A549 treated with ZK216348 at 1 μM for 4 hours (cell line): ENCODE measurements at places on chromosomes 2 and 18. TPM values are rescaled to one million over a fixed set of nuclear protein-coding genes. Genes with fewer than 3 reads are reported as not detected.

The IL37 gene
- total RNA-seq = not detected in 5 replicates

The PFN4 gene
- total RNA-seq = 1.0 to 1.3 TPM (median 1.1 TPM) in 5 replicates

The CHST9 gene
- total RNA-seq = not detected in 5 replicates

The CYS1 gene
- total RNA-seq = 1.2 to 1.8 TPM (median 1.4 TPM) in 5 replicates

The GALM gene
- total RNA-seq = 14.4 to 17.4 TPM (median 17.0 TPM) in 5 replicates

The REG3A gene
- total RNA-seq = not detected in 5 replicates

The ANKRD62 gene
- not detected in 5 replicates for total RNA-seq

The ME2 gene
- total RNA-seq = 31.8 to 42.9 TPM (median 34.9 TPM) in 5 replicates

The PLGLB2 gene
- 0.36 to 0.42 TPM in 2 of 5 replicates, not detected in the others for total RNA-seq

The CCDC148 gene
- 0.17 to 0.81 TPM (median 0.40 TPM) in 4 of 5 replicates, not detected in the other for total RNA-seq

The ADAM23 gene
- 9.1 to 12.6 TPM (median 10.1 TPM) in 5 replicates for total RNA-seq

The PER2 gene
- 3.8 to 6.2 TPM (median 5.7 TPM) in 5 replicates for total RNA-seq

The GPR17 gene
- total RNA-seq = 0.19 TPM in 1 of 5 replicates, not detected in the others

The CHAC2 gene
- 10.0 to 14.9 TPM (median 11.5 TPM) in 5 replicates for total RNA-seq

The PLEK gene
- total RNA-seq = not detected in 5 replicates

The MTHFD2 gene
- 141 to 176 TPM (median 144 TPM) in 5 replicates for total RNA-seq

The CFAP210 gene
- total RNA-seq = 0.13 to 0.89 TPM (median 0.41 TPM) in 5 replicates

The SULT1C4 gene
- 0.27 TPM in 1 of 5 replicates, not detected in the others for total RNA-seq

The SPOPL gene
- total RNA-seq = 4.3 to 11.3 TPM (median 8.2 TPM) in 5 replicates

The FAM110C gene
- total RNA-seq = 0.06 to 0.12 TPM (median 0.08 TPM) in 4 of 5 replicates, not detected in the other

The GAL3ST2 gene
- 0.20 to 0.46 TPM (median 0.33 TPM) in 5 replicates for total RNA-seq

The TIA1 gene
- 37.7 to 57.9 TPM (median 52.9 TPM) in 5 replicates for total RNA-seq

The PLEKHM3 gene
- 1.9 to 3.1 TPM (median 2.6 TPM) in 5 replicates for total RNA-seq

The CABLES1 gene
- total RNA-seq = 13.1 to 15.8 TPM (median 14.9 TPM) in 5 replicates

The SH3BP4 gene
- 30.2 to 43.1 TPM (median 36.3 TPM) in 5 replicates for total RNA-seq

The SLC35G4 gene
- not detected in 5 replicates for total RNA-seq

The STEAP3 gene
- total RNA-seq = 32.7 to 55.4 TPM (median 48.8 TPM) in 5 replicates

The PMAIP1 gene
- 9.4 to 13.9 TPM (median 12.9 TPM) in 5 replicates for total RNA-seq

The TMEM127 gene
- 30.8 to 52.8 TPM (median 47.3 TPM) in 5 replicates for total RNA-seq

The C18orf63 gene
- total RNA-seq = not detected in 5 replicates

The EGR4 gene
- total RNA-seq = 0.09 to 0.43 TPM (median 0.20 TPM) in 5 replicates

The IL36A gene
- not detected in 5 replicates for total RNA-seq

The TBR1 gene
- not detected in 5 replicates for total RNA-seq

The CTAGE1 gene
- not detected in 5 replicates for total RNA-seq

The MOGAT1 gene
- total RNA-seq = not detected in 5 replicates

The CEP192 gene
- 7.4 to 10.4 TPM (median 7.8 TPM) in 5 replicates for total RNA-seq

The GBX2 gene
- total RNA-seq = 1.5 to 3.1 TPM (median 2.9 TPM) in 5 replicates

The DBI gene
- 375 to 570 TPM (median 386 TPM) in 5 replicates for total RNA-seq

The SERPINB12 gene
- total RNA-seq = not detected in 5 replicates

The PLB1 gene
- total RNA-seq = 1.5 to 1.9 TPM (median 1.8 TPM) in 5 replicates

The TPGS2 gene
- total RNA-seq = 76.2 to 94.4 TPM (median 90.0 TPM) in 5 replicates

The ARL4C gene
- 56.4 to 77.3 TPM (median 69.2 TPM) in 5 replicates for total RNA-seq

The CROCC2 gene
- not detected in 5 replicates for total RNA-seq

The CFLAR gene
- 80.5 to 125 TPM (median 90.3 TPM) in 5 replicates for total RNA-seq

The TYMS gene
- 162 to 192 TPM (median 176 TPM) in 5 replicates for total RNA-seq

The CCDC74B gene
- total RNA-seq = 4.6 to 7.2 TPM (median 6.2 TPM) in 5 replicates

The LIMS3 gene
- total RNA-seq = not detected in 5 replicates

The HOXD13 gene
- total RNA-seq = 0.07 to 0.27 TPM (median 0.23 TPM) in 5 replicates

The MARS2 gene
- total RNA-seq = 9.4 to 10.8 TPM (median 10.0 TPM) in 5 replicates

The DARS1 gene
- 44.0 to 63.0 TPM (median 55.1 TPM) in 5 replicates for total RNA-seq

The OR6B2 gene
- total RNA-seq = not detected in 5 replicates
